Fibroblast of skin of abdomen (primary cell): ENCODE measurements at places on chromosomes 16 and 17.

- DNase-seq = no peak
These were observed 7.9 kb downstream of the FNDC8 start for GRCh38 chr17:35129154-35129972.

DNA sequence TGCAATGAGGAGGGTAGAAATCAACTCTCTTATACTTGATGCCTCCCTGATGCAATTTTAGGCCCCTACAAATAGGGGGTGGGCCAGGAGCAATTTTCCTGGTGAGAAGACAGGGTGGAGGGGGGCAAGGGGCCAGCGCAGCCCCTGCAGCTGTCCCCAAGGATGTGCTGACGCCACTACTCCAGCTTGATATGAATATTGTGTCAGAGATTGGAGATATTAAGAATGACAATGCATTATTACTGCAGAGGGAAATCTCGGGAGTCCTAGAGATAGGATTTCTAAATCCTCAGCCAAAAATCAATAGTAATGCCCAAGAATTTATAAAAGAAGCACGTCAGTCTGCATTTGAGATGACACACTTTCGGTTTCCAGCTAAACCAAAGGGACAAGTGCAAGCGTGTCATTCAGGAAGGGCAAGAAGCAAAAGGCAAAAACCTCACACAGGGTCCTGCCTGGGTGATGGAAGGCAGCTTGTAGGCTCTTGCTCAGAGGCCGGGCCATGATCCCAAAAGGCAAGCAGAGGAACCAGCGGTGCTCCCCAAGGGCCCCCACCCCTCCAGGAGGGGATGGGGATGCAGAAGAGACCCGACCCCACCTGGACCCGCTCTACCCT is 178.8 kb downstream of the C16orf78 start:
- no peak for DNase-seq

GRCh38 chr16:28503470-28504259 is 3.0 kb downstream of the IL27 start:
- DNase-seq = no peak

DNA sequence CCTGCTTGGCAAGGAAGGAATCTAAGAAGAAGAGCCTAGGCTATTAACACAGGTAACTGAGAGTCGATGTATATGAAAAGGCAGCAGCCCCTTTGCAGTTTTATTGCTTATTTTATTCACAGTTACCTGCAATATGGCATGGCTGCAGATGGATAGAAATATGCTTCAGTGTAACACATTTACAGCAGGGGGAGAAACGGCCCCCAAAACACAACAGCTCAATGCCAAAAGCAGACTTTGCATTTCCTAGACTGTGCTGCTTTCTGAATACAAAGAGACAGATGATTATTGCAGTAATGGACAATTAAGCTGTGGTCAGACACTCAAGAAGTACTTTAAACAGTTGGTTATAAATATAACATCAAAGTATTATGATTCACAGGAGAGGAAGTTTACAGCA is 108.0 kb upstream of the CDH13 start:
- no peak for DNase-seq

- DNase-seq = no peak
These were observed 1.0 kb downstream of the SPAG5 start for GRCh38 chr17:28597606-28598383.

- DNase-seq = no peak
These were observed 65.2 kb downstream of the SRCIN1 start for GRCh38 chr17:38540514-38541045.

- no peak for DNase-seq
These were observed 32.5 kb downstream of the DGKE start for GRCh38 chr17:56866496-56866895.

DNA sequence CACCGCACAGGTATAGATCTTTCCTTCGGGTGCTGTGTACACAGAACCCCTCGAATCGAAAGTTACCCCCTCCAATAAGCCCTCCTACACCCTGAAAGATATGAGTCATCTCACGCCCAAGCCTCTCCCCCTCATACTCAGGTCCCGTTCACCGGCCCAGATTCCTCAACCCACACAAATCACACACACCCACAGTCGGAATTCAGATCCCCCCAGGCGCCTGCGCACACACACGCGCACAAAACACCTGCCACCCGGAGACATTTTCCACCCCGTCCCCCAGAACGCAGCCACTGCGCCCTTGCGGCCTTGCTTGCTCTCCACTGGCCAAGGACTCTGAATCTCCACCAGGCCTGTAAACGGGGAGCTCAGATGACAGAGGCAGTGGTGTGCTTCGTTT is 4.9 kb downstream of the JPH3 start:
- no peak for DNase-seq

GRCh38 chr17:63542942-63543821 is 7.1 kb upstream of the DCAF7 start:
- no peak for DNase-seq

GRCh38 chr17:54754560-54754959 is 146.1 kb upstream of the TOM1L1 start:
- DNase-seq = no peak

- no peak for DNase-seq
These were observed 142.4 kb downstream of the TOX3 start for GRCh38 chr16:52404546-52404945.

- DNase-seq = no peak
These were observed 32.6 kb upstream of the CDH15 start for GRCh38 chr16:89138843-89139520.

- DNase-seq = no peak
These were observed 61.3 kb downstream of the C16orf95 start for GRCh38 chr16:87255866-87256265.

GRCh38 chr16:11835309-11835708 is 16.0 kb downstream of the RSL1D1 start:
- DNase-seq = no peak

- DNase-seq = no peak
These were observed 810 bp downstream of the CYGB start for GRCh38 chr17:76536511-76537287.

DNA sequence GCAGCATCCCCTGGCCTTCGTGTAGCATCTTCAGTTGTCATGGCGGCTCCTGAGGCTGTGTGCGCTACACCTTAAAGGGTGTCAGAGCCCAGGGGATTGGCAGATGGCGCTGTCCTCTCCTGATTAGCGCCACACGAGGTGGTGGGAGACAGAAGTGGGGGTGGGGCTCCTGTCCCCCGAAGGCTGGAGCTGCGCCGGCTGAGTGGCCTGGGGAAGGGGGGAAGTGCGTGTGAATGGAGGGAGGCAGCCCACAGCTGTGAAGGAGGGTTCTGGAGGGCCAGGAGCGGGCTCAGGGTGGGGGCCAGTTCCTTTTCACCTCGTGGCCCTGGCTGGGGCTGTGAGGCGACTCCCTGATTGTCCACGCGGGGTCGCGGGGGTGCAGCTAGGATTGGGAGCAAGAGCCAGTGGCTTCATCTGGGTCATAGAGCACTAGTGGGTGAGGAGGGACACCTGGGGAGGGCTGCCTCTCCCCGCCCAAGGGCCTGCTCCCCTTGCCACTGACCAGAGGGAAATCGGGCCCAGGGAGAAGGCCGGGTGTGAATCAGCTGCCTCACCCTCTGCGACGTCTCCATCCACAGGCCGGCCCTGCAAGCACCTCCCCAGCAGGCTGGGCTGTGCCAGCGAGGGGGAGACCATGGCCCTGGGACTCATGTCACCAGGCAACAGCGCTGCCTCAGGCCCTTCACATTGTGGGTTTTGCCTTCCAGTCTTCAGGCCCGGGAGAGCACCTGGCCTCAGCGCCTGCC is 14.1 kb downstream of the BAHCC1 start:
- DNase-seq = no peak

DNA sequence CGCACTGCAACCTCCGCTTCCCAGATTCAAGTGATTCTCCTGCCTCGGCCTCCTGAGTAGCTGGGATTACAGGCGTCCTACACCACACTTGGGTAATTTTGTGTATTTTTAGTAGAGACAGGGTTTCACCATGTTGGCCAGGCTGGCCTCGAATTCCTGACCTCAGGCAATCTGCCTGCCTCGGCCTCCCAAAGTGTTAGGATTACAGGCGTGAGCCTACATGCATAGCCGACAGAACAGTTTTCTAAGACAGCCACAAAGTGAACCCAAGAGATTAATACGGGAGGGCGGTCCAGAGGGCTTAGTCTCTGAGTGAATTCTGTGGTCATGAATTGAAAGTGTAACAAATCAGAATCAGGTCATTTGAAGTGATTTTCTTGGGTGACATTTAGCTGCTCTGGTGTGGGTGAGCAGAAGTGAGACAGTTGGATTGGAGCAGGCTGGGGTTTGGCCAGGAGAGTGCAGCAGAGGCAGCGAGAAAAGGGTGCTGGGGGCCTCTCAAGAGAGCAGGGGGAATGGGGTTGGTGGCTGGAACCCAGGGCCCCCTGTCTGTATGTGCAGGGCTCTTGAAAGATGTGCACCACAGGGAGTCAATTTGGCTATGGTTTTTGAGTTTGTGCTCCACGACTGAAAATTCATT is 231.4 kb upstream of the WSCD1 start:
- no peak for DNase-seq

- no peak for DNase-seq
These were observed 86.7 kb upstream of the TOB1 start for GRCh38 chr17:50952889-50953288.

DNA sequence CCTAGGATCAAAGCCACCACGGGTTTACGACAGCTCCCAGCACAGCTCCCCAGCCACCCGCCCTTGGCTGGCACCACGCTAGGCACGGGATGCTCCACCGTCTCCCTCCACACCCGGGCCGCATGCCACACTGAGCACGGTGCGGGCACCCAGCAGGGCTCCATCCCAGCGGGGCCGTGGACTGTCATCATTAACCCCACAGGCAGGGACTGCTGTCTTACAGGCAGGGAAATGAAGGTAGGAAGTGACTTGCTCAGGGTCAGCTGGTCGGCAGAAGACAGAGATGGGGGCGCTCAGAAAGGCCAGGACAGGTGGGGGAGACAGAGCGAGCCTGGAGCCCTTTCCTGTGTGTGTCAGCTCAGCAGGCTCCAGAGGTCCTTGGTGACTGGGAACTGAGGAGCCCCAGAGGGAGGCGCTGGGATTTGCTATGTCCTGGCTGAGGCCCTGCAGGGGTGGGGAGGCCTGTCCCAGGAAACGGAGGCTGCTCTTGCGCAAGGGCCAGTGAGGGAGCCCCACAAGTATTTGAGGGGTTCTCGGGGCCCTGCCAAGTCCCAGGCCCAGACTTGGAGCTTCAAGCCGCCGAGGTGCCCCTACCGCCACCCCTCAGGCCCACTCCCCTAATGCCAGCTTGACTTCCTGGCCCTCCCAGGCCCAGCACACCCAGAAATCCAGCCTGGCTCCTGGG is 3.2 kb downstream of the UBALD1 start:
- DNase-seq = no peak

DNA sequence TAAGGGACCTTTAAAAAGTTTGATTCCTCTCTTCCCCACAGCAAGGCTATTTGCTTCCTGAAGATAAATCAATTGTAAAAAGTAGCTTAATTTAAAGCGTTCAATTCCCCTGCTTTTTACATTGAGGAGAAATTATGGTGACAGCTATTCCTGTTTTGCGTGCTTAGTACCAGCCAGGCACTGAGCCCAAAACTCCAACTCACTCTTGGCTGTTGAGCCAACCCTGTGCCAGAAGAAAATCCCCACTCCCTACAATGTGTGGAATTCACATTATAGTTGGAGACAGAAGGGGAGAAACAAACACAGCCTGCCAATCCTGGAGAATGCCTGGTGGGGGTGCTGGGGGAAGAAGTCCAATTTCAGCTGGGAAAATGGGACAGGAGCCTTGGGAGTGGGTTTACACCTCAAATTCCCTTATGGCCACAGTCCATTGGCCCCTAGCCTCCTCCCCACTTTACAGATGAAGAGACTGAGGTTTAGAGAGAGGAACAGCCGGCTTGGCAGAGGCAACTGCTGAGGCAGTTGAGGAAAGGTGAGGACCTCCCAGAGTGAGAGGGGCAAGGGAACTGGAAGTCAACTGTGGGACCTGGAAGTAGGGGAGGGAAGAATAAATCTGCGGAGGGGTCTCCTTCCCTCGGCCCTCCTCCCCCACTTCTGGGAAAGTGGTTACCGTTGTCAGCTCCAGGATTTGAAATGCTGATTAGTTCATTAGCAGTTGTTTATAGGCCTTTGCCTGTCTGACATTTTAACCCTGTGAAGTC is 26.1 kb downstream of the CDH1 start:
- peak; percentile 73 for DNase-seq

DNA sequence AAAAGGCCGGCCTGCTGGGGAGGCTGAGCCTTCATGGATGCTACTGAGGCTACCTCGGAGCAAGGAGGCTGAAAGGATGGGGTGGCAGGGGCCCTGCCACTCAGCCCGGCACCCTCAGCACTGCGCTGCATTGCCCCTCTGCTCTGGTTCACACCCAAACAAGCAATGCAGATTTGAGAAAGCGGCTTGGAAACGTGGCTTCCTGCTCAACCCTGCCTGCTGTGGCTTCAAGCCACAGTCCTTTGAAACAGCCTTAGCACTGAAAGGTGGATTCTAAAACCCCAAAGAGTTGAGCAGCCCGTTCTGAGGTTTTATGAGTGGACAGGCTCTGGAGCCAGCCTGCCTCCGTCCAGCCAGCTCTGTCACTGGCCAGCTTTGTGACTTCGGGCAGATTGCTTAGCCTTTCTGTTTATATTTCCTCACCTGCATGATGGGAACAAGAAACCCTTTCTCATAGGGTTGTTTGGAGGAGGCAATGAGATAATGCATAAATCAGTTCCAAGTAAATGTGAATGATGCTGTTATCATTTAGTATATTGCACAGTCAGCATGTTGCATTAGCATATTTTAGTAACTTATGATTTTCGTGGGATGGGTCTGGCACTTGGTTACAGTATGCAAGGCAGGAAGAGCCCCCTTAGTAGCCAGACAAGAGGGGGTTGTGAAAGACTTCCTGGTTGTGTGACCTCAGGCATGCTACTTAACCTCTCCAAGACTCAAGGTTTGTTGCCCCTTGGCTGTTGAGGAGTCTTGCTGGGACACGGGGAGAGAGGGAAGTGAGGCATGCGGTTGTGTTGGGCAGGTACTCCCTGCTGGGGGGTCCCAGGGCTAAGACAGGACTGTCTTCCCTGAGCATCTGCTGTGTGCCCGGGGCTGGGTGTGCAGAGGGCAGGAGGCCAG is 23.6 kb downstream of the CRISPLD2 start:
- DNase-seq = no peak

- DNase-seq = no peak
These were observed 45.1 kb downstream of the SOCS3 start for GRCh38 chr17:78314683-78315354.

- no peak for DNase-seq
These were observed 6.8 kb upstream of the EVPLL start for GRCh38 chr17:18370761-18371160.
